Activated T-helper 1 cell treated with anti-CD3 and anti-CD28 coated beads, Interleukin-12 subunit alpha, Interleukin-12 subunit beta, Interleukin-2, Interleukin-4 antibody, amounts not matched to agents 30 ng/mL and 10 ng/mL and 1 ng/mL, durations not matched to agents 14 hours and 24 hours and 36 hours (primary cell): ENCODE measurements at places on chromosomes 1 and 21.

GRCh38 chr1:212225416-212225815, 59.8 kb upstream of the PPP2R5A start:
- H3K4me1 ChIP-seq = peaks cover 50% of the 10 kb centered on the region
- peak overlapping the region; percentile 69 for H3K4me3 ChIP-seq
- H3K36me3 ChIP-seq = peaks cover 3% of the 10 kb centered on the region
- peak; percentile 56 for DNase-seq
- H3K27me3 ChIP-seq = no peaks in the 10 kb centered on the region

GRCh38 chr1:155893389-155894142, 17.6 kb downstream of the RIT1 start:
- DNase-seq = peak; percentile 17
- peaks cover 19% of the 10 kb centered on the region for H3K4me1 ChIP-seq
- H3K4me3 ChIP-seq = no peak overlapping the region
- peaks cover 7% of the 10 kb centered on the region for H3K36me3 ChIP-seq
- no peaks in the 10 kb centered on the region for H3K27me3 ChIP-seq
- peak overlapping the region; percentile 50 for H3K27ac ChIP-seq

GRCh38 chr1:3113741-3114056, 44.7 kb downstream of the PRDM16 start:
- H3K4me3 ChIP-seq = no peak overlapping the region
- no peaks in the 10 kb centered on the region for H3K4me1 ChIP-seq
- H3K36me3 ChIP-seq = no peaks in the 10 kb centered on the region
- H3K27me3 ChIP-seq = no peaks in the 10 kb centered on the region
- no peak for DNase-seq
- H3K27ac ChIP-seq = no peak overlapping the region

GRCh38 chr21:42607525-42608102, 45.8 kb upstream of the PDE9A start:
- H3K27ac ChIP-seq = no peak overlapping the region
- peaks cover 5% of the 10 kb centered on the region for H3K36me3 ChIP-seq

DNA sequence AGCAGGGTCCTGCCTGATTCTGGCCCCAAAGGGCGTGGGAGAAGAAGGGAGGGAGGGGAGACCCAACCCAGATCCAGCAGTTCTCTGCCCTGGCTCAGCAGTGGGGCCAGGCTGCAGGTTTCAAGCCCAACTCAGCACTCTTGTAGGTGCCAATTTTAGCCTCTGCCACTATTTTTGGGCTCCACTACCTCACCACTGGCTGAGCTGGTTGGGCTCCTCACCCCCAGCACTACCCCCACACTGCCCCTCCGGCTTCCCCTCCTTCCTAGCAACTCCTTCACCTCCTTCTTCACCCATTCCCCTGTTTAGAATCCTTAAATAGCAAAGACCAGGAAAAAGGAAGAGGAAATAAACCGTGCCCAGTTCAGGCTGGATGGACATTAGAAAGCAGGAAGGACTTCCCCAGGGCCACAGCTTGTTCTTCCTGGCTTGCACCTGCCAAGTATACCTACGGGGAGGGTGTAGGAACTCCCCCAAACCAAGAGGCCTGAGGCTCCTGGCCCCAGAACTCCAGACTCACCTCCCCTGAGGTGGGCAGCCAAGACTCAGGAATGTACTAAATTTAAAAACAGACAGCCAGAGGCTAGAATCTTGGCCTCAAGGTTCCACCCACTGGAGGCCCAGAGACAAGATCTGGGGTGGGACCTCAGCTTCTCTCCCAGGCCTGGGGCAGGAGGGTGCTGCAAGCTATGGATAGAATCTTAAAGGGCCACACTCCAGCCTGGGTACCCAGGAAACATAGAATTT, 1.4 kb upstream of the ARHGEF2 start:
- DNase-seq = no peak
- H3K36me3 ChIP-seq = peaks cover 31% of the 10 kb centered on the region
- H3K27me3 ChIP-seq = no peaks in the 10 kb centered on the region
- H3K4me3 ChIP-seq = peak overlapping the region; percentile 92
- peaks cover 67% of the 10 kb centered on the region for H3K4me1 ChIP-seq

DNA sequence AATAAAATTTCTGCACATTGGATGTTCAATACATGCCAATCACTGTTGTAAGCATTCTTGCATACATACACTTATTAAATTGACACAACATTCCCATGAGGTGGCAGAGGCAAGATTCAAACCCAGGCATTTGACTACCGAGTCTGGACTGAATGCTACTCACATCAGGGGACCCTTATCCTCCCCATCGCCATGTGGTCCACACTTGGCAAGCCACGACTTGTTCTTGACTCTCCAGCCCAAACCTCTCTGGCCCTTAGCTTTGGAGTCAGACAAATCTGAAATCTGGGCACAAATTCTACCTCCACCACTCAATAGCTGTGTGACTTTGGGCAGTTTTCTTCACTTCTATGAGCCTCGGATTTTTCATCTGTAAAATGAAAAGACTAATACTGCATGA, 57.1 kb downstream of the NMNAT2 start:
- DNase-seq = no peak
- H3K27me3 ChIP-seq = peaks cover 7% of the 10 kb centered on the region
- H3K36me3 ChIP-seq = no peaks in the 10 kb centered on the region
- no peaks in the 10 kb centered on the region for H3K4me1 ChIP-seq

GRCh38 chr1:85201340-85202091, 700 bp upstream of the SYDE2 start:
- peaks cover 18% of the 10 kb centered on the region for H3K4me1 ChIP-seq
- peak overlapping the region; percentile 94 for H3K4me3 ChIP-seq
- peak; percentile 34 for DNase-seq
- peaks cover 44% of the 10 kb centered on the region for H3K27me3 ChIP-seq

DNA sequence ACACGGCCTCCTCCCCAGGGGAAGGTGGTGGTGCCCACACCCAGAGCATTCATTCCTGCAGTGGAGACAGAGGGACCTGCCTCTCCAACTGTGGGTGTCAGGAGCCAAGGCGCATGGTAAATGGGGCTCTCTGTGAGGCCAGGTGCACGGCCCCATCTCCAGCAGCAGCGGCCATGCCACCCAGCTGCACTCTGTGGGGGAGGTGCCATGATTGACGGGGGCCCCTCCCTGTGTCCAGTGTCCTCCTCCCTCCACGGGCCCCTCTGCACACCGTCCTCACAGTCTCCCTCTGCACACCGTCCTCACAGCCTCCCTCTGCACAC, 83.6 kb upstream of the COL6A1 start:
- no peak overlapping the region for H3K27ac ChIP-seq
- H3K4me3 ChIP-seq = no peak overlapping the region
- DNase-seq = no peak
- no peaks in the 10 kb centered on the region for H3K36me3 ChIP-seq
- no peaks in the 10 kb centered on the region for H3K27me3 ChIP-seq
- H3K4me1 ChIP-seq = no peaks in the 10 kb centered on the region

- peaks cover 64% of the 10 kb centered on the region for H3K4me1 ChIP-seq
- H3K36me3 ChIP-seq = peaks cover 42% of the 10 kb centered on the region
- peak overlapping the region; percentile 66 for H3K4me3 ChIP-seq
- peak; percentile 67 for DNase-seq
- no peaks in the 10 kb centered on the region for H3K27me3 ChIP-seq
Measured at GRCh38 chr1:24932284-24932683, 2.2 kb upstream of the RUNX3 start.

DNA sequence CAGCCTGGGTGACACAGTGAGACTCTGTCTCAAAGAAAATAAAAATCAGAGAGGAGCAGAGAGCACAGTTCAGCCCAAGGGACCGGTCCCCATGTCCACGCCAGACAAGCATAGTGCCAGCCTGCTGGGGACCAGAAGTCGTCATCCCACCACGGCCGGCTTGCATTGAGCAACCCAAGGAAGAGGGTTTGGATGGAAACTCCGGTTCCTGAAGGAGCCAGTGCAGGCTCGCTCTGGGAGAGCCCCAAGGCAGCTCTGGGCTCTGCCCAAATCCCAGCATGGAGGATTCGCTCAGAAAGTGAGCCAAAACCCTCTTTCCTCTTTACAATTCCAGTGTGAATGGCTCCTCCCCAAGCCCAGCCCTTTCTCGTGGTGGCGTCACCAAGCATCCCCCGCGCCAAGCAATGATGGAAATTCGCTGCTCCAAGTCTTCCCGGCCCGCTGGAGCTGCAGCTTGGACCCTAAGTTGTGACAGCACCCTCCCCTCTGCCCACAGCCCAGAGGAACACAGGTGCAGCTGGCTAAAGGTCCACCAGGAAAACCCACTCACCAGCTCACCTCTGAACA, 64.1 kb upstream of the SLC25A33 start:
- H3K27ac ChIP-seq = no peak overlapping the region
- H3K4me1 ChIP-seq = no peaks in the 10 kb centered on the region
- H3K36me3 ChIP-seq = no peaks in the 10 kb centered on the region
- no peak overlapping the region for H3K4me3 ChIP-seq
- DNase-seq = no peak

DNA sequence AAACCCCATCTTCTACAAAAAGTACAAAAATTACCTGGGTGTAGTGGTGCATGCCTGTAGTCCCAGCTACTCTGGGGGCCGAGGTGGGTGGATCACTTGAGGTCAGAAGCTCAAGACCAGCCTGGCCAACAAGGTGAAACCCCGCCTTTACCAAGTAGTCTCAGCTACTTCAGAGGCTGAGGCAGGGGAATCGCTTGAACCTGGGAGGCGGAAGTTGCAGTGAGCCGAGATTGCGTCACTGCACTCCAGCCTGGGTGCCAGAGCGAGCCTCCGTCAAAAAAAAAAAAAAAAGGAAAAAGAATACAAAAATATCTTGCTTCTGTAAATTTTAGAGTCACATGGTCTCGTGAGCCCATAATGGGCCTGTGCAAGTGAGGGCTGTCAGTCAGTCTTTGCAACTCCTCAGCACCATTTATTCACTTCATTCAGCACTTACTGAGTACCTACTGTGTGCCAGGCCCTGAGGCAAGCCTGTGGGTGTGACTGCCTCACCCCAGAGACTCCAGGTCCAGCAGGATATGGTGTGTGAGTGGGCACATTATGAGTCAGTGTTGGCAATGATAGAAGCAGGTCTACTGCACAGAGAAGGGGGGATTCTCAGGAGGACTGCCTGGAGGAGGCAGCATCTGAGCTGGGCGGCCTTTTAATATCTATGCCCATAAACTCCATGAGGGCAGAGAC, 46.8 kb upstream of the TARDBP start:
- H3K4me3 ChIP-seq = no peak overlapping the region
- DNase-seq = no peak

- no peak overlapping the region for H3K4me3 ChIP-seq
- no peak for DNase-seq
- H3K27me3 ChIP-seq = peaks cover 3% of the 10 kb centered on the region
- no peaks in the 10 kb centered on the region for H3K4me1 ChIP-seq
- no peaks in the 10 kb centered on the region for H3K36me3 ChIP-seq
Measured at GRCh38 chr1:61386770-61387169, 304.4 kb downstream of the NFIA start.

GRCh38 chr1:32969566-32969965, 5.0 kb upstream of the RNF19B start:
- peaks cover 13% of the 10 kb centered on the region for H3K36me3 ChIP-seq
- H3K4me1 ChIP-seq = peaks cover 49% of the 10 kb centered on the region
- H3K27ac ChIP-seq = no peak overlapping the region
- no peak overlapping the region for H3K4me3 ChIP-seq

DNA sequence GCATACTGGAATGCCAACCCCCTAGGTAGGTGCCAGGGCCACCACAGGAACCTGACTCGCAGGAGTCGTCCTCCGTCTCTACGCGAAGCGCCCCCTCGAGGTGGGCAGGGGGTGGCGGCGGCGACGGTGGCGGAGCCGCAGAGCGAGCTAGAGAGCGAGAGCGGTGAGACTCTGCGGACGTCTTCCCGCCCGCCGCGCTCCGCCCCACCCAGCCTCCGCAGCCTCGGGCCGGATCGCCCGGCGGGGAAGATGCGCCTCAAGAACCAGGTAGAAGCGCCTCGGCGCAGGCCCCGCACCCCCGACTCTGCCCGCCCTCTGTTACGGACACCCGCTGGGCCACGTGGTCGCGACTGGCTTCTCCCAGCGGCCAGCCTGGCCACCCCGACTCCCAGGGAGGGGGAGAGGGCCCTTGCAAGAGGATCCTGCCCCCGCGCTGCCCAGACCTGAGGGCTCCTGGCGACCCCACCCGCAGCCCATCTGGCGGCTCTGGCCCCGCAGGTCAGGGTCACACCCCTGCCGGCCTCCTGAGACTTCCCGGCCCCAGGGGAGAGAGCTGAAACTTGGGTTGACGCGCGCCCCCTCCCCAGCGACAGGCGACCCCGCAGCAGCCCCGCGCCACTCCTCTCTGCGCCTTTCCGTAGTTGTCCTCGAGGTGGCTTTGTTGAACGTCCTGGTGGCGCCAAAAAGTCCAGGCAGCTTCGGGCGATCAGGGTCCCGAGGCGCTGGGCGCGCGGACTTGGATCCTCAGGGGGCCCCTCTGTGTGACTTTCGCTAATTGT, 24.4 kb upstream of the AGBL4 start:
- H3K27ac ChIP-seq = no peak overlapping the region
- DNase-seq = no peak
- no peaks in the 10 kb centered on the region for H3K36me3 ChIP-seq

GRCh38 chr1:201330541-201330940, 46.9 kb downstream of the TNNT2 start:
- H3K27me3 ChIP-seq = peaks cover 10% of the 10 kb centered on the region
- H3K4me1 ChIP-seq = no peaks in the 10 kb centered on the region
- DNase-seq = no peak
- no peak overlapping the region for H3K4me3 ChIP-seq

- peaks cover 33% of the 10 kb centered on the region for H3K4me1 ChIP-seq
- no peaks in the 10 kb centered on the region for H3K36me3 ChIP-seq
- DNase-seq = no peak
- H3K27me3 ChIP-seq = peaks cover 27% of the 10 kb centered on the region
- H3K27ac ChIP-seq = no peak overlapping the region
Measured at GRCh38 chr1:153347856-153348255, 785 bp downstream of the PGLYRP4 start.

DNA sequence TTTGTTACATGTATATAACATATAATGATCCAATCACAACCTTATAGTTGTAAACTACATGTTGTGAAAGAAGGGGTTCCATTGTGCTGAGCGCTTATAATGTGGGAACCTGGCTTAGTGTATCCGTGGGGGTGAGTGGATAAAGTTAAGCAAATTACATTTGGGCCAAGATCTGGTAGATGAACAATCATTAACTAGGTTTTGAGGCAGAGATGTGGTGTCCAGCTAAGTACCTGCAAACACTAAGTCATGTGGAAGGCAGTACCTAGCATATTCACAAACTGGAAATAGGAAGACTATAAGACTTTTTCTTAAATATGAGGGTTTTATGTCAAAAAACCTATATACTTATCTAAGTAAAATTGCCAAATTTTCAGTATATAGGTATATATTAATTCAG, 167.2 kb upstream of the PDE4B start:
- no peak for DNase-seq
- H3K4me3 ChIP-seq = no peak overlapping the region
- peaks cover 6% of the 10 kb centered on the region for H3K27me3 ChIP-seq
- H3K4me1 ChIP-seq = no peaks in the 10 kb centered on the region
- no peak overlapping the region for H3K27ac ChIP-seq

DNA sequence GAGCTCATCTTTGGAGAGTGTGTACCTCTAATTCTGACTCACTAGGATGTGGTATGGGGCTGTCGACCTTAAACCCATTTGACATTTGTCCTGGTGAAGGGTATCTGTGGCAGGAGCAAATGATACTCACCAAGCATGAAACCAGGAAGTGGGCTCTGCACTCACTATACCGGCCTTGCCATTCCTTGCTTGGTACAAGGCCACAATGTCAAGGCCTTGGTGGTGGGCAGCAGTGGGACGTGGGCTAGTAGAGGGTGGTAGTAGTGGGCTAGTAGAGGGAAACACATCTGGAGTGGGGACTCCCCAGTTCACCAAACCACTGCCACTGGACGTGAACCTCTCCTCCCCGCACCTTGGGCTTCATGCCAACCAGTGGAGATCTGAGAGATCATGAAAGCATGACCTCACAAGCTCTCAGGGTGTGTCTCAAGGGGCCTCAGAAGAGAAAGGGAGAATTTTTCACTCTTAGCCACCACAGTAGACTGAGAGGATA, 11.5 kb downstream of the TNFSF4 start:
- no peak for DNase-seq
- no peak overlapping the region for H3K4me3 ChIP-seq
- peaks cover 7% of the 10 kb centered on the region for H3K27me3 ChIP-seq
